ENCODE measurements at places on chromosomes 16 and 17.

GRCh38 chr17:16934133-16934795 lies 37.7 kb downstream of the TNFRSF13B start:
- no peak for DNase-seq

DNA sequence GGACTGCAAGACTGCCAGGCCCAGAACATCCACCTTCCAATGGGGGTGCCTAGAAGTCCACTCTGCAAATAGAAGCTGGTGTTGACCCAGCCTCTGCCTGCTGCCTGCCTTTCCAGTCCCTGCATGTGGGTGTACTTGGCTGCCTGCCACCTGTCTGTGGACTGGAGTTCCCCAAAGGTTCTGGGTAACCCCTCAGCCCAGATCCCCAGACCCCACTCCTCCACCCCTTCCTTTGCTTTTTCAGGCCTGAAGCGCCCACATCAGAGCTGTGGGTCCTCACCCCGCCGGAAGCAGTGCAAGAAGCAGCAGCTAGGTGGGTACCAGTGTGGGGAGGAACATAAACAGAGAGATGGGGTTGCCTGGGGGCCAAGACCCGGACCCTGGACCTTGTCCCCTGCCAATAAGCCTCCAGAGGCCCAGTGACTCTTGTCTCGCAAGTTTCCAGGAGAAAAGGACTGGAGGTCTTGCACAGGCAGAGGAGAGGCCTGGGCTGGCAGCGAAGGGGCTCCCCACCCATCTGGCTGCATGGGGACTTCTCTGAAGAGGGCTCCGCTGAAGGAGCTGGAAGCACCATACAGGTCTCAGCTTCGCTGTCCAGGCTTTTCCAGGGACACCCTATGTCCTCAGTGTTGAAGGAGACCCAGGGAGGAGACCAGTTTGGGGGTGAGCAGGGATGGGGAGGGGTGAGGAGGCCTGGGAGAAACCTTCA lies 34.3 kb downstream of the NLRC5 start:
- peak; percentile 66 for DNase-seq

- no peak for DNase-seq
Measured at GRCh38 chr17:48617471-48618255, 2.6 kb upstream of the HOXB8 start.

DNA sequence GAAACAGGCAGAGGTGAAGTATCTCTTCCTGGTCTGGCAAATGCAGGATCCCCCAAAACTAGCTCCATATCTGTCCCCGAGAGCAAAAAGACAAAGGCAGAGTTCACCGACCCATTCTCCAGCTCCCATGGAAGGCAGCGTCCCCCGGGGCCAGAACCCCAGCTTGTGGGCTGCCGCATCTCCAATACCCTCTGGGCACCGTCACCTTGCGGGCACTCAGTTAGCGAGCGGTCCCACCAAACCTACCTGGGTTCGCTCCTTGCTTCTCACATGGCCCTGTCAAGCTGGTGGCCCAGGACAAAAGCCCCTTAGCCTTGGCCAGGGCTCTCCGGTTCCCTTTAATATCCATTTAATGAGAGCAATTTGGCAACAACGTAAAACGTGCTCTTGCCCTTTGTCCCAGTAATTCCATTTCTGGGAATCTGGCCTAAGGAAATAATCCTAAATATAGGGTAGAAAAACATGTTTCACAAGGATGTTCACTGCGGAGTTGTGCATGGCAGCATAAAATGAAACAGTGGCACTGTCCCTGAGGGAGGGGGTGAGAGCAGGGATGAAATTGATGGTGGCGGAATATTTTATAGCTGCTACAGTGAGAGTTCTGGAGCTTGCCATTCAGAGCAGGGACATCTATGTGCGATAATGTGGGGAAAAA lies 157.1 kb downstream of the CMIP start:
- no peak for DNase-seq

GRCh38 chr17:21149621-21150020 lies 22.9 kb downstream of the DHRS7B start:
- no peak for DNase-seq

- DNase-seq: no peak
Measured at GRCh38 chr16:50207652-50208051, 54.5 kb downstream of the TENT4B start.

DNA sequence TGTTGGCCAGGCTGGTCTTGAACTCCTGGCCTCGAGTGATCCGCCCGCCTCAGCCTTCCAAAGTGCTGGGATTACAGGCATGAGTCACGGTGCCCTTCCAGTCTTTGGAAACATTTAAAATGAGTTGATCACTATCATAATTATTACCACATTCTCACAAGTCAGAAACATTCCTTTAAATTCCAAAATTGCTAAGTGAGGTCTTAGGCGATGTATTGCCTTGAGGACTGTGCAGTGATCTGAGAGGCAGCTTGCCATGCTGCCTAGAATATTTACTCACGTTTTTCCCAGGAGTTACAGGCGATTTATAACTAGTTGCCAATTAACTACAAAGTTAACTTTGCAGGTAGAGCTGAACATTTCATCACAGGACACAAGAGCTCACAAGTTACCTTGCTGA lies 5.7 kb upstream of the ATXN1L start:
- no peak for DNase-seq

DNA sequence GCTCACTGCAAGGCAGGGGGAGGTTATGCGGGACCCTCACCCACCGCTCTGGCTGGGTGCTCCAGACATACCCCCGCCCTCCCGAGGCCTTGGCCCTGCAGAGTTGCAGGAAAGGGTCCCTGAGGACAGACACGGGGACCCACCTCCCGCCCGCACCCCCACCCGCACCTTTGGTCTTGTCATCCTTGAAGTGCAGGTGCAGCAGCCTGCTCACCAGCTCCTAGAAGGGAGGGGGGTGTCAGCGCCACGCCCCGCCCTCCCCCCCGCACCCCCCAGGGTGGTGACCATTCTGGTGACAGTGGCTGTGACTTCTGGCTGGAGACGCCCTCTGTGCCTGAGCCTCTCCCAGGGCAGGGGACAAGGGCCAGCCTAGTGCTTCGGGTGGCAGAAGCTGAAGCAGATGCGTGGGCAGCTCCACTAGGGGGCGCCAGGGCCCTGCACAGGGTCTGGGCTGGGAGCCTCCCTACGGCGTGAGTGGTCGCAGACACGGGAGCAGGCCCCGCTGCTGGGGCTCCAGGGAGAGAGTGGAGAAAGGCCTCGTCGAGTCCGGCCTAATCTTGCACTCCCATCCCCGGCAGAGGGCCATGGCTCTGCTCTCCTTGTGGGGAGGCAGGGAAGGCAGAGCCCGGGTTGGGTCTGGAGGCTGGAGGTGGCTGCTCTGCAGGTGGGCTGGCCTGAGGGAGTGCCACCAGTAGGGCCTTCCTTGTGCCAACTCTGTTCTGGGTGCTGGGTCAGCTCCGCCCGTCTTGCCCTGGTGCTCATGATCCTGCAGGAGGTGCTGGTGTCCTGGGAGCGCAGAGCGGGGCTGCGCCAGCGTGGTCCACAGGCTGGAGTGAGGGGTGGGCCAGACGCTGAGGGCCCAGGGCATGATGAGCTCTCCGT lies 2.7 kb downstream of the CENPX start:
- no peak for DNase-seq

DNA sequence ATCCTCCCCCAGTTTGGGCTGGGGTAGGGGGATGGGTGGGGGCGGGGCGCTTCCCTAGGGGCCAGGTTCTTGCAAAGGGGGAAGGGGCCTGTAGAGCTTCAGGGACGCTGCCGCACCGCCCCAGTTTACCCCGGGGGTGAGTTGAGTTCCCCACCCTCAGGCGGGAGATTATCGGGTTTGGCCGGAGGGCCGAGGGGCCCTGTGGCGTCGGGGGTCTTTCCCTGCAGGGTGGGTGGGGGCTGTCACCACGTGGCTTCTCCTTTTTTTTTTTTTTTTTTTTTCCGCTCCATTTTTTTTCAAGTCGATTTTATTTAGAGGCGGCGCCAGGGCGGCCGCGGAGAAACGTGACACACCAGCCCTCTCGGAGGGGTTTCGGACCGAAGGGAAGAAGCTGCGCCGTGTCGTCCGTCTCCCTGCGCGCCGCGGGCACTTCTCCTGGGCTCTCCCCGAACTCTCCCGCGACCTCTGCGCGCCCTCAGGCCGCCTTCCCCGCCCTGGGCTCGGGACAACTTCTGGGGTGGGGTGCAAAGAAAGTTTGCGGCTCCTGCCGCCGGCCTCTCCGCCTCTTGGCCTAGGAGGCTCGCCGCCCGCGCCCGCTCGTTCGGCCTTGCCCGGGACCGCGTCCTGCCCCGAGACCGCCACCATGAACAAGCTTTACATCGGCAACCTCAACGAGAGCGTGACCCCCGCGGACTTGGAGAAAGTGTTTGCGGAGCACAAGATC lies at the start of gene IGF2BP1:
IGF2BP1 (plus strand) TSS at position 283 of the 724 bp plus-strand sequence; CDS start at position 644, 361 bp downstream.
- no peak for DNase-seq

- no peak for DNase-seq
Measured at GRCh38 chr17:8469964-8470363, 34.3 kb downstream of the NDEL1 start.

DNA sequence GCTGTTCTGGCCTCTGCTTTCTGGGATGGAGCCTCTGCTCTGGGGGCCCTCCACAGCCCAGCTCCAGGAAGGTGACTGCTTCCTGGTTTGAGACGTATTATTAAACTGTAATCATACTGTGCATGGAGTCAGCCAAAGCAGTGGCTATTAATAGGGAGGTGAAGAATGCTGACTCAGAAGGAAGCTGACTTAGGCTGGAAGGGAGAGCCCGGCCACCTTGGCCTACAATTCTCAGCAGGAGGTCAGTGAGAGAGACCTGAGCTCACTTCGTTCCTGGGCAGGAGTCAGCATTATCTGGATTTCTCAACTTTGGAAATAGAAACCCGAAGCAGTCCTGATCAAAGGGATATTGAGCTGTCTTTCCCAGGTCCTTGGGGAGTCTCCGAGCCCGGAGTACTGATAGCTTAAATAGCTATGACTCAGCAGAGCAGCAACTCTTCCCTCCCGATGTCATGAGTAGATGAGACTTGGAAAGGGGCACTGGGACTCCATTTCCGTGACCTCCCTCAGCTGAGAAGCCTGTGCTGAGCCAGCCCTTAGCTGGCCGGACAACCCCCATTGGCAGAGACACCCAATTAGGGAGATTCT lies 91.8 kb downstream of the YPEL2 start:
- no peak for DNase-seq

GRCh38 chr17:77182205-77183172 lies 41.7 kb downstream of the SEC14L1 start:
- no peak for DNase-seq

DNA sequence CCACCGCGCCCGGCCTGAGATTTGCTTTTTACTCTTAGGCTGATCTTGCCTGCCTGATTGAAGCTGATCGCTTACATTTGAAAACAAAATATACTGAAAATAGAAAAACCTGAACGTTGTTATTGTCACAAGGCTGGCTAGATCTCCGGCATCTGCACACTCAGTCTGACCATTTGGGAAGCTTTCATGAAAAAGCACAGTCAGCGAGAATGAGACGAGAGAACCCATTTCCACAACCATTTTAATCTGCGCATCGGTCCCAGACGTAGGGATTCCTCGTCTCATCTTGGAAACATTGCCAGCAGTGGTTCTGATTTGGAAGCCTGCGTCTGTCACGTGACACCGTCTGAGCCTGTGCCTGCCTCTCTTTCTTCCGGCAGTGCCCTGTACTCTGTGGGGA lies 20.9 kb downstream of the SPG7 start:
- no peak for DNase-seq

DNA sequence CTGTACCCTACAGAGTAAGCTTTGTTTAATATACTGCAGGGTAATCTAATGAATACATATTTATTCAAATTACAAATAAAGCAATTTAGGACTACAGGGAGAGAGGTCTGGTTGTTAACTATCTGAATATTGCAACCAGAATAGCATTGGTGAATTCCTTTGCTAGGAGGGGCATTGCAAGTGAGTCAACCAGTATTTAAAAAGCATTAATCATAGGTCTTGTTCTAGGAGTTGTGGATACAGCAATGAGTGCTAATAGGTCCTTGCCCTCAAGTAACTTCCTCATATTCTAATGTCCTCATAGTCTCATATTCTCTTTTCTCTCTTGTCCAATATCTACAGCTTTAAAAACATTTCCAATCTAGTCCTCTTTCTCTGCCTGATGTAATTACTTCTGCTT lies 531.4 kb downstream of the CDH11 start:
- no peak for DNase-seq

DNA sequence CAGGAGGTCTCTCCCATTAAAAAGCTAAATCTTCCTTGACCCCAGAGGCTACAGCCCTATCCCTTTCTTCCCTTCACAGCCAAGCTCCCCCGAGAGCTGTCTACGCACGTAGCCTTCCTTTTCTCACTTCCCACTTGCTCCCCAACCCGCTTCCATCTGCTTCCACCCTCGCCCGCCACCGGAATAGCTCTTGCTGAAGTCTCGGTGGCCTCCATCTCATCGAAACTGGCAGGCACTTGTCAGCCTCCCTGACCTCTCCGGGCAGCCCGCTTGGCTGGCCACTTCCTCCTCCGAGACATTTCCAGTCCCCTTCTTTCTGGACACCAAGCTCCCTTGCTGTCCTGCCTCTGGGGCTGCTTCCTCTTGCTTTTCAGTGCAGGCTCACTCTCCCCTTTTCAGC lies 10.7 kb upstream of the EPOP start:
- no peak for DNase-seq

GRCh38 chr17:44146375-44147346 lies 4.9 kb downstream of the HROB start:
- no peak for DNase-seq

DNA sequence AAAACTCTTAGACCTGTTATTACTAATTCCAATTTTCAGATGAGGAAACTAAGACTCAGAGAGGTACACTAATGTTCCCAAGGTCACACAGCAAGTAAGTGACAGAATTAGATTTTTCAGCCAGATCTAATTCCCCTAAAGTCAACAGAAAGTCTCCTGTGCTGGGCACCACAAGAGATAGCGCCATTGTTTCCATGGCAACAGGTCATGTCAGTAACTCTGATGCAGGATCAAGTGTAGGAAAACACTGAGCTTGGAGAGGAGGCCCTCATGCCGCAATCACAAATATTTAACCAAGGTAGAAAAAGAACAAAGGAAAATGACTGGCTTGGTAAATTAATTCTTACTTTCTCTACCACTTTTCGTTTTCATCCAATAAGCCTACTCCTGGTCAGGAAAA lies 166.0 kb upstream of the CDH13 start:
- no peak for DNase-seq

DNA sequence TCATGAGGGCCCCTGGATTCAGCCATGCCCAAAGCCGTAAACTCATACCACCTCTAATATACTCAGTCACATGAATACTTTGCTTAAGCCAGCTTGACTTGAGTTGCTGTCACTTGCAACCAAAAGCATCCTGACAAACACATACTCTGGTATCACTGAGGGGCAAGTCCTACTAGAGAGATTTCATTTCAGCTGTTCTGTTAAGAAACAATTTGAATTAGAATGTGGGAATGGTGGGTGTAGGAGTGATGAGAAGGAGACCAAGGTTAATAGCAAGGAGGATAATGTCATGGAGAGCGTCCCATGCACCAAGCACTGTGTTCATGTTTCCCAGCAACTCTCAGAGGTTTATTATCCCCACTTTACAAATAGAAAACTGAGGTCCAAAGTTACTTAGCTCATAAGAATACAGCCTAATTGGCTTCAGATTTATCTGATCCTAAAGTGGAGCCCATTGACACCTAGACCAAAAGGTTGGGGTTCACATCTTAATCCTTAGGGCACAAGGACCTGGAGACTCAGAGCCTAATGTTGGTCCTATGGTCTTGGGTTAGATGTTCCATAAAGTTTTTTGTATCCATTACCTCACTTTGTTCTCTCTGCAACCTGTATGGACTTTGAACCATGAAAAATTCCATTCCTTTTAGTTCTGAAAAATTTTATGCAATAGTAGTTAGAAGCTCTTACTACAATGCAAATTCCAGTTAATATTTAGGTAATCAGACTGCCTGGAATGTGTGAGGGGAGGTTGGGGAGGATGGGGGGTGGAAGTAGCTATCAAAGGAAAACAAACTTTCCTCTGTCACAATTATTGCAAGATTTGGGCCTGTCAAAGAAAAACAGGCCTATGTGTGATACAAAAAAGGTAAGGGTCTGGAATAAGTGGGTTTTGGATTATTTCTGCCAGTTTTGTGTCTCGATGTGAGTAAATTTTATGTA lies 105.9 kb downstream of the IRX3 start:
- DNase-seq: no peak

Data from stimulated activated CD8-positive, alpha-beta memory T cell treated with anti-CD3 and anti-CD28 coated beads, Interleukin-4, amount 100 ng/mL, for 4 hours (primary cell).